ENCODE measurements at places on chromosomes 12 and 14.

DNA sequence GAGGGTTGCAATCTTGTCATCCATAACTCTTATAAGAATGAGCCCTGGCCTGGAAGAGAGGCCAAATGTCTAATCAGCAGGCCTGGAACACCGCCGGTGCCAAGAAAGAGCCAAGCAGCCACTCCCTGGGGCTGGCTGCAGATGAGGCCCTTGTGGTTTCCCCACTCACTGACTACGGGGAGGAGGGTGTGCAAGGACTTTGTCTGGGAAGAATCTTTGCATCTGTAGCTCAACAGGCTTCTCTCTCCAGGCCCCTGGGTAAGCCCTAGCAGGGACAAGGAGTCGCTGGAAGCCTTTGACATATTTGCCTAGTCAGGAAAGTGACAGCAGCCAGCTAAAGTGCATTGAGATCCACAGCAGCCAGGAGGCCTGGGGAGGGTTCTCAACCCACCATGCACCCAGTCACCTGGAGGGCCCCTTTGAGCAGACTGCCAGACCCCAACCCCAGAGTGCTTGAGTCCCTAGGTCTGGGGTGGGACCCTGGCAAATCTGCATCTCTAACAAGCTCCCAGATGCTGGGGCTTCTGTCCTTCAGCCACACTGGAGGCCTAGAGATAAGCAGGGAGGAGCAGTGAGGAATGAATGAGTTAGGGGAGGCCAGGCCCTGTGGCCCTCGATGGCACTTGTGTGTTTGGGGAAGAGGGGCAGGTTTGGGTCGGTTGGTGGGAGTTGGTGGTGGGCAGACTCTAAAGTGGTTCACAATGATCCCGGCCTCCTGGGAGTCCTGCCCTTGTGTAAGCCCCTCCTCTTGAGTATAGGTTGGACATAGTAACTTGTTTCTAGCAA lies 13.9 kb upstream of the LRTM2 start:
- no peak for DNase-seq

GRCh38 chr12:19234981-19235871 lies 105.7 kb downstream of the PLEKHA5 start:
- DNase-seq: no peak

- DNase-seq: peak; percentile 44
Measured at GRCh38 chr12:1318327-1319031, 275.9 kb downstream of the FBXL14 start.

GRCh38 chr14:91998667-91999570 lies 40.9 kb downstream of the TRIP11 start:
- DNase-seq: no peak

DNA sequence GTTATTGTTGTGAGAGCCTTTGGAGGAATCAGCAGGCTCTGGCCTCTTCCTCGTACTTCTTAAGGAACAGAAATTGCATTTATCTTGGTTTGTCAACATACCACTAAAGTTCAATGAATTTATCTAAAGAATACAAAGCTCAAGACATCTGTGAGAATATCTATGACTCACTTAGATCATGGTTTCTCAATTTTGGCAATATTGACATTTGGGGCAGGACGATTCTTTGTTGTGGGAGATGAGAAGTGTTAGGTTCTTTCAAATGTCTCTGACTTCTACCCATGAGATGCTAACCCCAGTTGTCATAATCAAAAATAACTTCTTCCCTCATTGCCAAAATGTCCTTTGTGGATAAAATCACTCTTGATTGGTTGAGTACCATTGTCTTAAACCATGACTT lies 1190.3 kb downstream of the GALC start:
- DNase-seq: no peak
